A549 (cell line): ENCODE measurements at places on chromosomes 12 and 14.

GRCh38 chr14:83347874-83348273 is 1814.2 kb upstream of the SEL1L start:
- no peak for DNase-seq

DNA sequence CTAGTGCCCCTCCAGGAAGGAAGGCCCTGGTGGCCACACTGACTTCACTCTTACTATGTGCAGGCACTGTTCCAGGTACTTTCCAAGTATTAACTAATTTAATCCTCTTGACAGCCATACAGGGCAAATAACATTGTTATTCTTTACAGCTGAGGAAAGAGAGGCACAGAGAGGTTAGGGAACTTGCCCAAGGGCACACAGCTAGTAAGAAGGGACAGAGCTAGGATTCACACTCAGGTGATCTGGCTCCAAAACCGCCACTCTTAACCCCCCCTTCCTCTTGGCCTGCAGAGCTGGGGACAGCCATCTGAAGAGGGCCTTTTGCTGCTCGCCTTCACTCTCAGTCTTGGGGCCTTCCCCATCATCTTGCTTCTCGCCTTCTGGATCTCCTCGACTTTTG is 4.0 kb downstream of the JDP2 start:
- DNase-seq, result no peak

- no peak for DNase-seq
These were observed 330.5 kb upstream of the SFSWAP start for GRCh38 chr12:131380220-131380964.

- no peak for DNase-seq
These were observed 10.4 kb downstream of the ASB2 start for GRCh38 chr14:93965946-93966474.

GRCh38 chr12:21725731-21726130 is 48.8 kb downstream of the KCNJ8 start:
- no peak for DNase-seq

DNA sequence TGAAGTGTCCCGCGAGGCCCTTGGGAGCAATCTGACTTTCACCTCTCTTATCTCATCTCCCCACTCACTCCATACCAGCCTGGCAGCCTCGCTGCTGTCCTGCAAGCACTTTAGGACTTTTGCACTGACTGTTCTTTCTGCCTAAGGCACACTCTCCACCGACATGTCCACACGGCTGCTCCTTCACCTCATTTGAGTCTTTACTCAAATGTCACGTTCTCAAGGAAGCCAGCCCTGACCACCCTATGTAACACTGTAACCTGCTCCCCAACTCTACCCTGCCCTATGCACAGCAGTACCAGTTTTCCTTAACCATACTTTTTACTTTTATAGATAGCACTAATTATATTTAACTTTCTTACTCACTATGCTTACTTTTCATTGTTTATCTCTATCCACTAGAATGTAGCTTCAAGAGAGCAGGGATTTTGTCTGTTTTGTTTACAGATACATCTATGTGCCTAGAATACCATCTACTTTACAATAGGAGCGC is 32.0 kb downstream of the PRKD1 start:
- no peak for DNase-seq

- DNase-seq, result no peak
These were observed 159.1 kb upstream of the CCDC198 start for GRCh38 chr14:57652769-57653168.

DNA sequence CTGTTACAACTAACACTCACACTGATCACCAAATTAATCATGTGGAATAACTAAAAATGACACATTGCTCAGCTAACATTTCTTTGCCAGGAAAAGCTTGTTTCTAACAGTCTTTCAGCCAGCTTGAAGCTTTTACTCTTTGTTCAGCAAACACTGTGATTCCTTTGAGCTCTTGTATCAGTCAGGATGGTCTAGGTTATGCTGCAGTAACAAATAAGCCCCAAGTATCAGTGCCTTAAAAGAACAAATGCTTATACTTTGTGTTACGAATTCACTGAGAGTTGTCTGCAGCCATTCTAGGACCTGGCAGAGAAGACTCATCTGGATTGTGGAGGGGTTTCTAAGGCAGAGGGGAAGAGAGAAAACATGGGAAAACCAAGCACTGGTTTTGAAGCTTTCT is 47.6 kb upstream of the PIWIL1 start:
- DNase-seq, result no peak

- DNase-seq, result no peak
These were observed 23.3 kb upstream of the KLHL42 start for GRCh38 chr12:27756670-27757195.

DNA sequence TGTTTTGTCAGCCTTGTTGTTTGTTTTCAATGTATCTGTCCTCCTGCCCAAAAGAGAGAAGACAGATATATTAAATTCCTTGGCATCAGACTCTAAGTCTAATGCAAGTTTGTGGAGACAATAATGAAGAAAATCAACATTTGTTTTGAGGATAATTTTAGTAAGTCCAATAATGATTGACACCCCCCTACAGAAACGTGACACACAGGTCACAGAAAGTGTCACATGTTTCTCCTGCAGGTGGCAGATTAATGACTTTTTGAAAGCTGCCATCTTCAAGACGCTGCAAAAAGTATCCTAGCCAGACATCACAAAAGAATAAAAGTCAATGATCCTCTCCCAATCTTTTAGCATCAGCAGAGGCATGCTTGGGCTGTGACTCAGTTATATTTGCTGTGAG is 378.8 kb upstream of the TMPO start:
- no peak for DNase-seq

GRCh38 chr14:103402695-103403094 is 17.5 kb downstream of the MARK3 start:
- no peak for DNase-seq

- no peak for DNase-seq
These were observed 610.7 kb upstream of the TMEM132C start for GRCh38 chr12:127656266-127656665.

DNA sequence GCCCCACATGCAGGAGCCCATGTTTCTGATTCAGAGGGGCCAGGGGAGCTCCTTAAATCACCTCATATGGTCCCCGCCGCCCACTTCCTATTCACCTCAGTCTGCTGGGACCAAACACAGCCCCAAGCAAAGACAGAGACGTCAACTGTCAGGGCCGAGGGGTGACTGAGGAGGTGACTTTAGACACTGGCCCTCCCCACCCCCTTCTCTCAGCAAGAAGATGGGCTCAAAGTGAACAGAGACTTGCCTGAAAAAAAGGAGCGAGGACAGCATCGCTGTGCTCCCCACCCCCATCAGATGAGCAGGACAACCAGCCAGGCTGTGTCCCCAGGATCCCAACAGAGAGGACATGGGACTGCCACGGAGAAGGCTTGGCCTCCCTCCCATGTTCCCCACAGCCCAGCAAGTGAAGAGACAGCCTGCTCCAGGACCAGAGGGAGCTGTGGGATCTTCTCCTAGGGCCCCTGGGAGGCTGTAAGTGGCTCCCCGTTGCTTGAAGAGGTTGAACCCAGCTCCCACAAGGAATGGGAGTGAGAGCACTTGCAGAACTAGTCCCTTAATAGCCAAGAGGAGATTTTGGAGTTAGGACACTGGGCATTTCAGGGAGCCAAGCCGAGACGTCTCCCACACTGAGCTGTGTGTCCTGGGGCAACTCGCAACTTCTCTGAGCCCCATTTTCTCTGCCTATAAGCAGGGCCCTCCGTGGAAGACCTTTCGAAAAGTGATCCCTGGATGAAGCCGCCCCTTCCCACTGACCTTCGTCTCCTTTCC is 1.3 kb upstream of the KRT79 start:
- DNase-seq, result no peak

DNA sequence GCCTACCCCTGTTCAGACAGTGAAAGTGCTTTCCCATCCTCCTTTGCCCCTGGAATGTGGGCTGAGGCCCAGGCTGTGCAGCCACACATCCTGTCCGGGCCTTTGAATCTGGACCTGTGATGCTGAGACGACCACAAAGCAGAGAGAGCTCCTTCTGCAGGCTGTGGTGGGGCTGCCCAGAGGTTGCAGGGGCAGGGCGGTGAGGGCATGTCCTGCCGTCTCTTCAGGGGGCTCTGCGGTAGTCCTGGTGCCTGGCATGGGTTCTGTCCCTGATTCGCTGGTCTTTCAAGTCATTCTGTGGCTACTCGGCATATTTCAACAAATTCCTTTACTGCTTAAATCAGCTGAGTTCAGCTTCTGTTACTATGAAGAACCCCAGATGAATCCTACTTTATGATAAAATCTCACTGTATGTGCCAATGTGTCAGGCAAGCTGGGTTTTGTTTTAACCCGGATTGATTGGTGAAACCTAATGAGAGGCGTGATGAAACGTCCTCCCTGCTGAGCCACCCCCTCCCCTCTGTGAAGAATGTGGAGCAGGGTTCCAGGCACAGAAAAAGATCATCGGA is 63.4 kb upstream of the DICER1 start:
- no peak for DNase-seq
